ENCODE measurements at places on chromosomes 3 and 15.

DNA sequence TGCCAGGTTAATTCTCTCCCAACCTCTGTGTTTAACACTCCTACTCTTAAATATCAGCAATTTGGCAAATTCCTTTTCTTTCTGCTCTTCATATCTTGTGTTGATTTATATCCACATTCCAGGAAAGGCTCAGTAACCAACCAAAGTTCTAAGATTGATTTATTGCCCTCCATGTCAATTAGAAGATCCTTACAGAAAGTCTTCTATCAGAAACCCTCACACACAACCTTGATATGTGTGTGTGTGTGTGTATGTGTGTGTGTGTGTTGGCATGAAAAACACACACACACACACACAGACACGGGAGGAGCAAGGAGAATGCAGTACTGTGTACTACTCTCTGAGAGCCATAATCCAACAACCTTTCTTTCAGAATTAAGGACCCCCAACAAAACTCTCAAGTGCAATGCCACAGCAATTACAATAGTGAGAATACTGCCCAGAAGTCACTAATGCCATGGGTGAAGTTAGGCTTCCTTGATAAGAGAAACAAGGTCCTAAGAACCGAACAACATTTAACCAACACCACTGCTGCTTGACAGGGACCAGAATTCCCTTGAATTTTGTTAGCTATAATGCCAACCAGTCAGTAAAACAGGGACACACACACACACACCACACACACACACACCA is 1.1 kb downstream of the LSAMP start:
- no peak for DNase-seq

DNA sequence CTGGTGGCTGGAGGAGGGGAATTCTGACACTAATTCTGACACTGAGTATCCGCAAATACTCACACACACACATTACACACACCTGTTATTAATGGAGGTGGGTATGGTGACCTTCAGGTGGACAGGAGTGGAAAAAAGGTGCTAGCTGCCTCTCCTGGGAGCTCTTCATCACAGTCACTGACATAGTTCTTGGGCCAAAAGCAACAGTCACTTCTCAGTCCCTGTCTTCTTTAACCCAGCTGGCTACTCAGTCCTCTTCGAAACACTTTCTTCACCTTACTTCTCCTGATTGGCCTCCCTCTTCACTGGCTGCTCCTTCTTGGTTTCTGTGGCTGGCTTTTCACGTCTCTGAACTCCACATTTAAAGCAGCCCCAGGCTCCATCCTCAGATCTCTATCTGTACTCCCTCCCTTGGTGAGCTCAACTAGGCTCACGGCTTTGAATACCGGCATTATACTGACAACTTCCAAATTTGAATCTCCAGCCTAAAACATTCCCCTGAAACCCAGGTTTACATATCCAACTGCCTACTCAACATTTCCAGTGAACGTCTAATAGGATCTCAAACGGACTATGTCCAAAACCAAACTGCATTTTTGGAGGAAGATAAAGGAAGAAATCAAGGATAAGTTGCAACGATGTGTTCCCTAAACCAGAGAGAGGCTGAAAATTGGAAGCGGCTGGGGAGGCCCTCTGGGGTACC is 53.2 kb upstream of the HEG1 start:
- DNase-seq = no peak

DNA sequence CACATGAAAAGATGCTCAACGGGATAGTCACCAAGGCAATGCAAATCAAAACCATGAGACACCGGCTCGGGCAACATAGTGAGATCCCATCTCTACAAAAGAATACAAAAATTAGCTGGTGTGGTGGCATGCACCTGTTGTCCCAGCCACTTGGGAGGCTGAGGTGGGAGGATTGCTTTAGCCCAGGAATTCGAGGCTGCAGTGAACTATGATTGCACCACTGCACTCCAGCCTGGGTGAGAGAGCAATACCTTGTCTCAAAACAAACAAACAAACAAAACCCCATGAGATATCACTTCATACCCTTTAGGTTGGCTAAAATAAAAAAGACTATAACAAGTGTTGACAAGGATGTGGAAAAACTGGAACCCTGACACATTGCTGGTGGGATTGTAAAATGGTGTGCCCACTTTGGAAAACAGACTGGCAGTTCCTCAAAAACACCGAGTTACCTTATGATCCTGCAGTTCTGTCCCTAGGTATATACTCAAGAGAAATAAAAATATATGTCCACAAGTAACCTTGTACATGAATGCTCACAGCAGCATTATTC is 3.8 kb upstream of the PPARG start:
- no peak for DNase-seq

GRCh38 chr3:32200992-32201758 is 37.3 kb upstream of the CMTM8 start:
- DNase-seq = no peak

GRCh38 chr15:70196372-70197316 is 98.9 kb upstream of the TLE3 start:
- DNase-seq = peak; percentile 25
